Liver (tissue), 10 donors: ENCODE measurements at places on chromosomes 3 and 15.
A peak's percentile ranks its signal among the peaks of the same experiment; 100 is the strongest.

- DNase-seq: no peak
Observed at GRCh38 chr3:89841041-89841440, 733.6 kb downstream of the EPHA3 start.

DNA sequence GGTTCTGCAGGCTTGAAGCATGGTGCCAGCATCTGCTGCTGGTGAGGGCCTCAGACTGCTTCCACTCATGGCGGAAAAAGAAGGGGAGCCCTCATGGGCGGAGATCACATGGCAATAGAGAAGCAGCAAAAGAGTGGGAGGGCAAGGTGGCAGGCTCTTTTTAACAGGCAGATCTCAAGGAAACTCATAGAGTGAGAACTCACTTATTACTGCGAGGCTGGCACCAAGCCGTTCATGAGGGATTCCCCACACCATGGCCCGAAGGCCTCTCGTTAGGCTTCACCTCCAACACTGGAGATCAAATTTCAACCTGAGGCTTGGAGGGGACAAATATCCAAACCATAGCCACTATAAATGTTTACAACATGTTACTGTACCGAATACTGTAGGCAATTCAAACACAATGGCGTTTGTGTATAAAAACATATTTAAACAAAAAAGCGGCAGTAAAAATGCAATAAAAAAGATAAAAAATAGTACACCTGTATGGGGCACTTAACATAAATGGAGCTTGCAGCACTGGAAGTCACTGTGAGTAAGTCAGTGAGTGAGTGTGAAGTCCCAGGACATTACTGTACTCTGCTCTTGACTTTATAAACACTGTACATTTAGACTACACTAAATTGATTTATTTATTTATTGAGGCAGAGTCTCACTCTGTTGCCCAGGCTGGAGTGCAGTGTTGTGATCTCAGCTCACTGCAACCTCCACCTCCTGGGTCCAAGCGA, 18.8 kb upstream of the MOBP start:
- no peak for DNase-seq

- no peak for DNase-seq
Observed at GRCh38 chr3:60812502-60812901, 438.8 kb downstream of the FHIT start.

GRCh38 chr3:151293127-151293526, 14.8 kb upstream of the P2RY14 start:
- no peak for DNase-seq

GRCh38 chr3:136249593-136249992, 547 bp upstream of the PCCB start:
- DNase-seq: no peak

DNA sequence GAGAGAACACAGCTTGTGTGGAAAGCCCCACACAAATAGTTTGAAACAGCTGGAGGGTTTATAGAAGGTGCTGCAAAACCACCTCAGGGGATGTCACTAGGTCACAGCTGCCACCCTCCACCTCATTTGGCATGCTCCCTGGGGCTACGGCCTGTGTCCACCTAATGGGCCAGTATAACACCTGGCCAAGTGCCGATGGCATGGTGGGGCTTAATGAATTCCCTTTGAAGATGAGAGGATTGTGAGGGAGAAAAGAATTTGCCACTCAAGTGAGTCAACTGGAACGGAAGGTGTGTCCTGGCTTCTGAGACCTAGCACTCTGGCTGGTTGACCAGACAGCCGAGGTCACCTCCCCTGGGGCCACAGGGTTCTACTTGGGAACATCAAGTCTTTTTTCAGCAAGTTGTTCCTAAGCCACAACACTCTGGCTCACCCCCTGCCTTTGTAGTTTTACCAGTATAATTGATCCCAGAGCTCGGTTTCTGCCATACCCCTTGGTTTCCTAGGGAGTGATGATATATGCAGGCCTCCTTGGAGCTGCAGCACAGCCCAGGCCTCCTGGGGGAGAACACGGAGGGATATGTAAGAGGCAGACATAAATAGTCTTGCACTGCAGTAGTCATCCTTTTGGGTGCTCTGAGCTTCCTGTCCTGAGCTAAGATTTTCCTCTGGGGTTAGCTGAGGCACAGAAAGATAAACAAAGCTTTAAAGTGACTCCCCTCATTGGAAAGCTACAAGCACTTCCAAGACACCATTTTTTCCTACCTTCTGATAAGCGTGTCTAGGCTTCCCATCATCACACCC, 178.2 kb upstream of the LPP start:
- no peak for DNase-seq

GRCh38 chr3:122679085-122679881, 1.4 kb upstream of the PARP14 start:
- DNase-seq: peak; percentile 80

DNA sequence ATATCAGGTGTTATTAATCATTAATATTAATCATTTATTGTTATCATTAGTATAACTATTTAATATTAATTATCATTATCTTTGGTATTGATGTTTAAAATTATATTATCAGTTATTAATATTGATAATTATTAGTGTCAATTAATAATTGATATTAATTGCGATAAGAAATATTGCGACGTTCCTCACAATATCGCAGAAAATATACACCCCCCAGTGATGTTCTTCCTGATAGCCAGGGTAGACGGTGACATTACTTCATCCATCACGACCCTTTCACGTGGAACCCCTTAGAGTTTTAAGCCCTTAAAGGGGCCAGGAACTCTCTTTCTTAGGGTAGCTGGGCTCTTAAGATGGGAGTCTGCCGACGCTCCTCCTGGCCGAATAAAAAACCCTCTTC, 98.6 kb upstream of the OSBPL11 start:
- DNase-seq: no peak

GRCh38 chr3:125310623-125311081, 64.5 kb downstream of the ZNF148 start:
- DNase-seq: no peak

- no peak for DNase-seq
Observed at GRCh38 chr3:106256249-106256957, 387.6 kb upstream of the CBLB start.

DNA sequence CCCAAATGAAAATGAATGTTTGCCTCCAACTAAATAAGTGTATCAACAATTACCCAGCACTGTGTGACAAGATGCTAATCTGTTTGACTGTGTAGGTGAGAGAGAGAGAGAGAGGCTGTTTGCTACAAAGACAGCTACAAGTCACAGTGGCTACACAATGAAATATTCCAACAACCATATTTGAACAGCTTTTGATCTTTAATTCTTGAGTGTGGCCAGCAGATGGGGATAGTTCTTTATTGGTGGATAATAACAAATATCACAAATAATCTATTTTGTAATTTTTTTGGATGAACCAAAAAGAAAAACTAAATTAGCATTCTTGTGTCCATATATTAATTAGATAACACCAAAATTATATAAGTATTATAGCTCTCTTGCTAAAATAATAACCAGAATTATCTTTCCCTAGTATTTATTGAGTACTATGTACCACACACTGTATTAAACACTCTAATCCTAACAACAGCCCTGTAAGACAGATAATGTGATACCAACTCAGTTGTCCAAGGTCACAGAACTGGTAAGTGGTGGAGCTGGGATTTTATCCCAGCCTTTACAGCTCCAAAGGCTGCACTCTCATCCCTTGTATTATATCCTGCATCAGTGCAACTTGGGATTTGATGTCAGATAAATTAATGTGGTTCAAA, 61.9 kb upstream of the C3orf80 start:
- DNase-seq: no peak

- no peak for DNase-seq
Observed at GRCh38 chr3:68919000-68919399, 13.3 kb downstream of the TAFA4 start.

- DNase-seq: no peak
Observed at GRCh38 chr3:4995500-4996053, 16.3 kb downstream of the BHLHE40 start.

DNA sequence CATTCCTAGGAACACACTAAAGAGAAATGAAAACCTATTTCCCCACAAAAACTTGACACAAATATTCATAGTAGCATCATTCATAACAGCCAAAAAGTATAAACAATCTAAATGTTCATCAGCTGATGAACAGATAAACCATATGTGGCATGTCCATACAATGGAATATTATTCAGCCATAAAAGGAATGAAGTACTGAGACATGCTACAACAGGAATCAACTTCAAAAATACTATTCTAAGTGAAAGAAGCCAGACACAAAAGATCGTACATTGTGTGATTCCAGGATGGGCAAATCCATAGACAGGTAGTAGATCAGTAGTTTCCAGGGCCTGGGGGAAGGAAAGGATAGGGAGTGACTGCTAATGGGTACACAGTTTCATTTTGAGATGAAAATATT, 118.0 kb downstream of the GSK3B start:
- DNase-seq: no peak
